ENCODE measurements at places on chromosomes 3 and 15. TPM values are rescaled to one million over a fixed set of nuclear protein-coding genes. Genes with fewer than 3 reads are reported as not detected.

The RGMA gene
- 0.76 TPM for total RNA-seq

The POLQ gene
- total RNA-seq: 7.9 TPM

The FAM107A gene
- 7.9 TPM for total RNA-seq

The LMAN1L gene
- total RNA-seq: not detected

The GOLGA6L10 gene
- total RNA-seq: 0.47 TPM

The SLC51B gene
- total RNA-seq: not detected

The IL17RB gene
- 0.80 TPM for total RNA-seq

The PIGX gene
- 28.1 TPM for total RNA-seq
